Thyroid gland (tissue), 4 donors: ENCODE measurements at places on chromosomes 7 and 10. TPM values are rescaled to one million over a fixed set of nuclear protein-coding genes. Genes with fewer than 3 reads are reported as not detected.

DNA sequence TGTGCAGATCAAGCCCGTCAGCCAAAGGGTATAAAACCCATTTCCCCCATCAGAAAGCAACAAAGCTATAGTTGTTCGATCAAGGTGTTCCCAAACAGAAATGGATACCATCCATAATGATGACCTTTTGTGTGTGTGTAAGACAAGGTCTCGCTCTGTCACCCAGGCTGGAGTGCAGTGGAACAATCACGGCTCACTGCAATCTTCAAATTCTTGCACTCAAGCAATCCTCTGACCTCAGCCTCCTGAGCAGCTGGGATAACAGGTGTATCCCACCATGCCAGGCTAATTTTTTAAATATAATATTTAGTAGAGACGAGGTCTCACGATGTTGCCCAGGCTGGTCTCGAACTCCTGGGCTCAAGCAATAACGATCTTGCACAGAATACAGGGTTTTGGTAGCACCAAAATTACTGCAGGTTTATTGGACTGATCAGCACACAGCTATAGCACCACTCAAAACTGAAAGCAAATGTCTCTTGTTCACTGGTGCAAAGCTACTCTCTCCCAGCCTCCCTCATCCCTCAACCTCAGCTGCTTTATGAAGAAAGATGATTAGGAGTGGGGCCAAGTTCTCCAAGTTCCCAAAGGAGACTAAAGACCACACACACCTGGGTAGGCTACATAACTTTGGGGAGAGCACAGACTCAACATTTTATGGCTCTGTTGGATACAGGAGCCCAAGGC lies 80.5 kb downstream of the ABI1 start:
- H3K27me3 ChIP-seq, result no peaks in the 10 kb centered on the region
- H3K4me3 ChIP-seq, result no peak overlapping the region
- H3K27ac ChIP-seq, result no peak overlapping the region
- H3K36me3 ChIP-seq, result no peaks in the 10 kb centered on the region
- H3K4me1 ChIP-seq, result peaks cover 38% of the 10 kb centered on the region

DNA sequence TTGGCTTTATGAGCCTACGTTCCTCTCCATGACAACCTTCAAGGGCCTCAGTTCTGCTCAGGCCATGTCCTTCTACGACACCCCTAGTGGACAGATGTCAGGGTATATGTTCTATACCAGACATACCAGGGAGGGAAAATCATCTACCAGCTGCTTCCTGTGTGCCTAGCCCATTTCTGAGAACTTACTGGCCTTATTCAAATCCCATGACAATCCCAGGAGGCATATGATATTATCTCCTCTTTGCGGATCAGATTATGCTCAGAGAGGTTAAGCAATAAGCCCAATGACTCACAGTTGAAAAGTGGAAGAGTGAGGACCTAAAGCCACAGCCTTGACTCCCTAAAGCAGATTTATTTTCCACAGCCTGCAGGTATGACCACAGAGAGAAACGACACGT lies 139.3 kb downstream of the GLI3 start:
- no peaks in the 10 kb centered on the region for H3K27me3 ChIP-seq
- H3K4me3 ChIP-seq, result no peak overlapping the region
- DNase-seq, result no peak
- H3K27ac ChIP-seq, result no peak overlapping the region
- no peaks in the 10 kb centered on the region for H3K4me1 ChIP-seq

DNA sequence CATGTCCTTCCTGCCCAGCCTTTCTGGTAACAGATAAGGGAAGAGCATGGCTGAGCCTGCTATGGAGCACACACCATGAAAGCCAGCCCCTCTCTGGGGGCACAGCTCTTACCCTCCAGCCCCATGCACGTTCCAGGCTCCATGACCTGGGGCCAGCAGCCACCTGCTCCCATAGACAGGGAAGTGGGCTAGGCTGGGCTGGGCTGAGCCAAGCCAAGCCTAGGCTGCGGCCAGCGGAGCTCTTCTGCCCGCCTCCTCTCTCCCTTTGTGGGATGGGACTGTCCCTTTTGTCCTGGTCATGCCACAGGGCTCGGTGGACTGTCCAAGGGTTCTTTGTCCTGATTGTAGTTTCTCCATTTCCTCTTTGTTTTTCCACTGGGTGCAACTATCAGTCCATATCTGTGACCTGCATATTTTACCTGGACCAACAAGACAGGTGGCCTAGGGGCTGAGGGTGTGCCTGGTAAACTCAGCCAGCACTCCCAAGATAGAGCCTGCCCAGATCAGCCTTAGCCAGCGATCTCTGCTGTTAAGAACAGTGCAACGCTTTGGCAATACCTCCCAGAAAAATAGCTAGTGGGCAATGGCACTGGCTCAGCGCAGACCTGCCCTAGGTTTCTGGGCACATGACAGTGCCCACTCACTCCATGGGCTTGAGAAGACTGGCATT lies 97.2 kb upstream of the BTBD16 start:
- no peak overlapping the region for H3K4me3 ChIP-seq
- no peak overlapping the region for H3K27ac ChIP-seq
- no peaks in the 10 kb centered on the region for H3K36me3 ChIP-seq
- no peak for DNase-seq
- no peaks in the 10 kb centered on the region for H3K4me1 ChIP-seq
- no peaks in the 10 kb centered on the region for H3K27me3 ChIP-seq

The PRKAR2B gene
- total RNA-seq, result 6.8 TPM

GRCh38 chr7:72042855-72043254 lies 369.3 kb downstream of the CALN1 start:
- H3K36me3 ChIP-seq, result no peaks in the 10 kb centered on the region
- H3K4me1 ChIP-seq, result no peaks in the 10 kb centered on the region
- no peak overlapping the region for H3K27ac ChIP-seq
- H3K27me3 ChIP-seq, result no peaks in the 10 kb centered on the region

The C10orf120 gene
- total RNA-seq, result not detected

DNA sequence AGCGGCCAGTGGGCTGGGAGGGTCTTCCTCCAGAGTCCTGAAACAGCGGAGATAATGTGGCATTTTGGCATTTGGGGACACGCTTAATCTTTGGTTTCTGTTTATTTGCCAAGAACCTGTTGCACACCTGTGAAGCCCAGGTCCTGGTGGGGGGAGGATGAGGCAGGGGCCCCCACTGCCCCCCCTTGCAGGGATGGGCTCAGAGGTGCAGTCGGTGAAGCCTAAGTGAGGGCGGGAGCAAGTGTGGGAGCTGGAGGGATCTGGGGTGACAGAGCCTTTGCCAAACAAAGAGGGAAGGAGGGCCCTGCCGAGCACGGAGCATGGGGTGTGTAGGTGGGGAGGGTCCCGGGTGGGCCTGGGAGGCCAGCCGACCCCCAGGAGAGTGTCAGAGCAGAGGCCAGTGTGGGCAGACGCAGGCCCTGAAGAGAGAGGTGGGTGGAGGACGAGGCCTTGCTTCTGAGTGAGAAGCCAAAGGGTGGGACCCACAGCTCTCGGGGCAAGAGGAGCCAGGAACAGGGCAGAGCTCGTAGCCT lies 62.1 kb upstream of the ADGRA1 start:
- H3K36me3 ChIP-seq, result no peaks in the 10 kb centered on the region
- no peak for DNase-seq
- H3K4me1 ChIP-seq, result no peaks in the 10 kb centered on the region
- H3K27ac ChIP-seq, result no peak overlapping the region
- H3K4me3 ChIP-seq, result no peak overlapping the region

The SPDYE11 gene
- not detected for total RNA-seq

The GALNT17 gene
- total RNA-seq, result 63.8 TPM

DNA sequence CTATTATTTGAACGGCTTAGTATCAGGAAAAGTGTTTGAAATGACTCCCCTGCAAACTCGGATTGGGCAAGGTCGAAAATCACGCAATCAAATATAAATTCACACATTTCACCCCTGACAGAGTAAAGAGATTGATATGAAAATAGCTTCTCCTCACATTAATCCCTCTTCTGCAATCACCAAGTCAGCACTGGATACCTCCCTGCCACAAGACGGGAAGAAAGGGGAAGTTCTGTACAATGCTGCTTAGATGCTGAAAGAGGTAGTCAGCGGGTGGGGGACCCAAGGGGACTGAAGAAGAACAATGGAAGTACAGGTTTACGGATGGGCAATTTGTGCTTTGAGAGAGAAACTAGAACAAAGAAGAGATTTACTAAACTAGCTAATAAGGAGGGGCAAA lies 72.0 kb upstream of the ANK3 start:
- DNase-seq, result no peak
- H3K27me3 ChIP-seq, result no peaks in the 10 kb centered on the region
- H3K27ac ChIP-seq, result no peak overlapping the region
- no peaks in the 10 kb centered on the region for H3K36me3 ChIP-seq
- H3K4me1 ChIP-seq, result no peaks in the 10 kb centered on the region
- H3K4me3 ChIP-seq, result no peak overlapping the region

DNA sequence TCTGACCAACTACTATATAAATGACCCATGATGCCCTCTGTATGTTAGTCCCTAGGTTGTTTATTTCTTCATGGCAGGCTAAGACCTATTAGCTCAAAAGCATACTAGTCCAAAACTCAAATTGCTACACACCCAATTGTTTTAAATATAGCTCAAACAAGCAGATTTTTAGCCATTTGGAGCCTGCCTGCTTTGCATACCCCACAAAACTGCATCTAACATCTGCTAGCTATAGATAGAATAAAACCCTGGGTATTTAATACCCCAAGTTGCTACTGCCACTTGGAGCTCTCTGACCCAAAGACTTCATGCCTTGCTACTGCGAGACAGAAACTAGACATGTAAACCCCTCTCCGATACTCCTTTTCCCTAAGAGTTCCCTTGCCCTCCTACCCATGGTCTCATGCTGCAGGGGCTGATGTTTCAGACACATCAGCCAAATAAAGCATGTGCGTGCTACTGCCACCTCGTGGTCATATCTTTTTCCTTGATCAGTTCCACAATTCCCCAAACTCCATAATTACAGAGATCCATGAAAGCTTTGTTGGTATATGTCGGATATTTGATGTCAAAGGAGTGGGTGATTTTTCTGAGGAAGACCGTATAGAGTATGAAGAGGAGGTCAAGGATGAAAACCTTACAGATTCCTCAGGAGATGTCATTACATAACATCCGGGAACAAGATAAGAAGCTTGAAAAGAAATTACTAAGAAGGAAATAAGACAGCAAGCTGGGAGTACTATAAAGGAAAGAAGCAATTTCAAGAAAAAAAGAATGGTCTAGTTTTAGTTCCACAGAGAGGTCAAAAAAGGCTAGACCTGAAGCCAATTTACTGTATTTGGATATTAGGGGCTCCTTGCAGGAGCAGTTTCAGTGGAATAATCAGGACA lies 386.6 kb downstream of the SH2D4B start:
- no peaks in the 10 kb centered on the region for H3K36me3 ChIP-seq
- no peaks in the 10 kb centered on the region for H3K27me3 ChIP-seq

The VOPP1 gene
- total RNA-seq, result 44.0 TPM
